ENCODE measurements at places on chromosomes 12 and 14.

DNA sequence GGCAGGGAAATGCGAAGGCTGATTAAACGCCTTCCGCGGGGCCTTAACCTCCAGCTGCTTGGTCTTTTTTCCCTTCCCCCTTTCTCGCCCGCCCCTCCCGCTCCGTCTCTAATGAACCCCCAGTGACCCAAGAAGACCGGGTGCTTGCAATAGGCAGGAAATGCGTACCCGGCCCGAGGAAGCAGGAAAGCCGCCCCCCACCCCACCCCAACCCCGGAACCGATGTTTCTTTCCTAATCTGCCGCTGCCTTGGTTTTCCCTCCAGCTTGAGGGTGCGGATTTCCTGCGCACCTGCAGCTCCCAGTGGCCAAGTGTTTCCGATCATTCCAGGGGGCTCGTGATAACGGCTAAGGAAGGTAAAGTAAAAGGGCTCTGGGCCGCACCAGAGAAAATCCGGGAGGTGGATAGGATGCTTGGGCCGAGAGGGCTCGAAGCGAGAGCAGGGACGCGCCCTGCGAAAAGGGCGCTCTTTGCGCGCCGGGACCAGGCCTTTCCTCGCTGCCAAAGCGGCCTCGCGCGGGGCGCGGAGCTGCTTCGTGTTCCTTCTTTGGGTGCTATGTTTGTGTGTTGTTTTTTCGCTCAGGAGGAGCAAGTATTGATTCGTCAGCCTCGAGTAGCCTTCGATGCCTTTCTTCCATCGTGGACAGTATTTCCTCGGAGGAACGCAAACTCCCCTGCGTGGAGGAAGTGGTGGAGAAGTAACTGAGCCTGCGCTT lies 983 bp downstream of the MYF6 start:
- DNase-seq: no peak

GRCh38 chr12:122031342-122032216 lies 9.9 kb downstream of the BCL7A start:
- peak; percentile 42 for DNase-seq

- no peak for DNase-seq
Observed at GRCh38 chr14:90168425-90169105, 87.8 kb upstream of the PSMC1 start.

DNA sequence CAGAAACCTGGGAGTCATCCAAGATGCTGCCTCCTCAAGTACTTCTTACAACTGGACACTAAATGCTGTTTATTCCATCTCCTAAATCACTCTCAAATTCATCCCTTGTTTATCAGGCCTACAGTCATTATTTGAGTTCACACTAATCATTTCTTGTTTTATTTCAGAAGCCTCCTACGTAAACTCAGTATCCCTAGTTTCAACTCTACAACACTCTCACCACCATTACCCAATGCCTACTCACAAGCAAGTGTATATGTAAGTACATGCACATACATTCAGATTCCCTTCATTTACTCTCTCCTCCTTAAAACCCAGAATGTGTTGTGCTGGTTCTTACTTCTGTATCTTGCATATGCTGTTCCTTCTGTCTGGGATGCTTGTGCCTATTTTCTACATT lies 43.0 kb downstream of the DDHD1 start:
- DNase-seq: no peak

GRCh38 chr14:74348735-74349463 lies 628 bp downstream of the VRTN start:
- no peak for DNase-seq

DNA sequence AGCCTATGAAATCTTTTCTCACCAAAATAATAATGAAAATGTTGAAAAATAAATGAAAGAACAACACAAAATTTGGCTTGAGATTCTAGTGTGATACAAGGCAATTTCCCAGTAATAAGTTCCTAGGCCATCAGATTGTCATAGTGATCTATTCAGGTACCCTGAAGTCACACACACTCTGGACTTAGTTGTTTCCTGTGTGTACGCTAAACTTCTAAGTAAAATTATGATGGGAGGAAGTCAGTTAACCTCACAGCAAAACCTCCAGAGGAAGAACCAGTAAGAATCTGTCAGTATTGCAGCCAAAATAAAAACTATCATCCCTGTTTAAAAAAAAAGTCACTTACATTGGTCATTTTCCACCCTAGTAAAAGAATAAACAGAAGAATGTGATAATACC lies 81.9 kb downstream of the DBX2 start:
- DNase-seq: no peak

All from activated T-cell treated with anti-CD3 and anti-CD28 coated beads for 24 hours (primary cell).